Naive thymus-derived CD8-positive, alpha-beta T cell (primary cell): ENCODE measurements at places on chromosomes 13 and 19.

GRCh38 chr19:34124828-34125227 lies 47.5 kb upstream of the LSM14A start:
- no peak for DNase-seq

GRCh38 chr19:3817761-3818160 lies 31.6 kb upstream of the MATK start:
- no peak for DNase-seq

DNA sequence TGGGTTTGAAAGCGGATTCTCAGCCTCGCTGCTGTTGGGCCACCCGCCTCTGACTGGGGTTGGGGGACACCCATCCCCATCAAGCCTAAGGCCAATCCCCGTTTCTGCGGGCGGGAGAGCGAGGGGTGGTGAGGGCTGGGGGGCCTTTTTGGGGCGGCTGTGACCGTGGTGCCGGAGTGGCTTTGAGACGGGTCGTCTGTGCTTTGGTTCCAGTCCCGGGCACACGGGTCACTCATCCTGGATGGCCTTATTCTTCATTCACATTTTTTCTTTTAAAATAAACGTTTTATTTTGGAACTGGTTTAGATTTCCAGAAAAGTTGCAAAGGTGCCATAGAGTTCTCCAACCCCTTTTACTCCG lies 1.6 kb downstream of the ZNRF4 start:
- DNase-seq: no peak

- no peak for DNase-seq
Observed at GRCh38 chr13:111178402-111178801, 63.3 kb downstream of the ARHGEF7 start.

GRCh38 chr19:13782537-13782936 lies 8.3 kb downstream of the C19orf53 start:
- DNase-seq: no peak

GRCh38 chr19:31351056-31351854 lies 2.0 kb upstream of the TSHZ3 start:
- no peak for DNase-seq

- DNase-seq: peak; percentile 18
Observed at GRCh38 chr13:110116072-110116487, 190.9 kb downstream of the COL4A1 start.

DNA sequence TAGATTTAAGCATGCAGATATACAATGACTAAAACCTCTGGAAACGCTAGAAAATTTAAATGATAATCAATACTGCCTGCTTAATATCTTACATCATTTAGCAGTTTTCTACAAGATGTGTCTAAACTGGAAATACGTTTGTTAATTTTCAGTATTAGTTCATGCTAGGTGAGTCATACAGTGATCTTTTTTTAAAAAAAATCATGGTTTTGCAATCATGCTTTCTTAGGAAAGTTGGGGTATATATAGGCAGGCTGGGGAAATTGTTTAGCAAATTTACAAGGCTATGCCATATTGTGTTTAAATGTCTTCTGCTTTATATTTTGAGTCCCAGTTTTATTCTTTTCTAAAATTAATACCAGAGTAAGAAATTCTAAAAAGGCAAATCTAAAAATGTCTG lies 245.4 kb upstream of the SPRY2 start:
- DNase-seq: no peak
